ENCODE measurements at places on chromosomes 3 and 15.

- no peak for DNase-seq
Measured at GRCh38 chr3:120622457-120622856, 26.3 kb downstream of the NDUFB4 start.

DNA sequence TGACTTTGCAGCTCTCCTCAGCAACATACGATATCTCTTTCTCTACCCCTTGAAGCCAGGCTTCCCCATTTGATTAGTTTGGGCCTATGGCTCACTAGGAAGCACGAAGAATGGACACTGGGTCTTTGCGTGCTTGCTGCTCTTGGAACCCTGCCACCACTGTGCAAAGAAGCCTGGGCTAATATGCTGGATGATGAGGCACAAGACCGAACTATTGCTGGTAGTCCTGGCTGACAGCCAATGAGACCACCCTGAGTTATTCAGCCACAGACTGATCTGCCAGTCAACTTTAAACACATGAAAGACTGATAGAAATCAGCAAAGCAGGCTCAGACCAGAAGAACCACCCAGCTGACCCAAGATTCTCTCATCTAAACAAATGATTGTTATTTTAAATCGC lies 250.3 kb downstream of the CBLB start:
- no peak for DNase-seq

DNA sequence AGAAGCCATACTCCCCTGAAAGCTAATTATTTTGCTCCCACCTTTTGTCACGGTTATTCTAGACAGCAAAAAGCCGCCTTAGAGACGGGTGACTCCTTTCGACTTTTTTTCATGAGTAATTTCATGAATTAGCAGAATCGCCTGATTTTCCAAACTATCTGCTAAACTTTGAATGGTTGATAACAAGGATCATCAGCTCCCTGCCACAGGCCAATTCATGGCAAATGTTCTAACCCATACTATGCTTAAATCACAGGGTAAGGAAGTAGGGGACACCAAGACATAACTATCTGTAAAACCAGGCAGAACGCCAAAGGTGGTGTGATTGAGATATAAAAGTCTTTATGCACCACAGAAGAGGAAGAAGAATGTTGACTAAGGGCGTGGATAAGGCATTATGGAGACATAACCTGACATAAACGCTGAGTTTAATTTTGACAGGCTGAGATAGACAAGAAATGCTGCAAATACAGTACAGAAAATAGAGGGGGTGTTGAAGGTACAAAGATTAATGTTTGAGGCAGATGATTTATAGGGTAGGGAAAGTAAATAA lies 891 bp upstream of the DMXL2 start:
- DNase-seq, result no peak

- DNase-seq, result no peak
Measured at GRCh38 chr3:155391551-155391958, 98.1 kb upstream of the STRIT1 start.

- DNase-seq, result no peak
Measured at GRCh38 chr3:193693774-193694173, 100.8 kb downstream of the OPA1 start.

DNA sequence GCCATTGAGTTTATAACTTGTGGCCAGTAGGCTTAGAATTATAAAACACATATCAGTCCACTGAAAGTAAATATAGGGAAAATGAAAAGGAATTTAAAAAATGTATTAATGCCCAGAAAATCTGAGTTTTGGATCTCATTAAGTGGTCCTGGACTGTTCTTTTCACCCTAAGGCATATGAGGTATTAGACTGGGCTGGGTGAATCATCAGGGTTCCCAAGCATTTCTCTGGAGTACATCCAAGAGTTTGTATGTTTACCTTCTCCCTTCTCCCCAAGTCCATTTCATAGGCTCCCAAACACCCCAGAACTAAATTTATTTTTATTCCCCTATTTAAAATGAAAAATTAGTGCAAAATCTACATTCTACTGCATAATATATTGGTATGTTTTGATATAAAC lies 31.9 kb upstream of the SPTSSB start:
- DNase-seq, result no peak

DNA sequence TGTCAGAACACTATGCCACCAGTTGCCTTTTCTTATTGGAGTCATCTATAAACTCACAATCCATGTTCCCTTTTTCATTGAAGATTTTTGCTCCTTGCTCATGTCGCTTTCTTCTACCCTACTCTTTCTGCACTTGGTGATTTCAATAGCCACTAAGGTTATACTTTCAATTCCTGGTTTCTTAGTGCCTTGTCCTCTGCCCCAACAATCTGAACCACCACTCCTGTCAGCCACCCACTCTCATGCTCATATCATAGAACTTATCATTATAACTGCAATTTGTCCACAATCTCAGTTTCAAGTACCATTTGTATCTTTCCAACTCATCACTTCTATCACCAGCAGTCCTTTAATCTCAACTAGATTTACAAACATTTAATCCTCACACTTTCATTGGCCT lies 10.0 kb upstream of the GRAMD1C start:
- no peak for DNase-seq

Data from activated CD4-positive, alpha-beta T cell treated with anti-CD3 and anti-CD28 coated beads for 24 hours (primary cell).